ENCODE measurements at places on chromosomes 7 and 10.

DNA sequence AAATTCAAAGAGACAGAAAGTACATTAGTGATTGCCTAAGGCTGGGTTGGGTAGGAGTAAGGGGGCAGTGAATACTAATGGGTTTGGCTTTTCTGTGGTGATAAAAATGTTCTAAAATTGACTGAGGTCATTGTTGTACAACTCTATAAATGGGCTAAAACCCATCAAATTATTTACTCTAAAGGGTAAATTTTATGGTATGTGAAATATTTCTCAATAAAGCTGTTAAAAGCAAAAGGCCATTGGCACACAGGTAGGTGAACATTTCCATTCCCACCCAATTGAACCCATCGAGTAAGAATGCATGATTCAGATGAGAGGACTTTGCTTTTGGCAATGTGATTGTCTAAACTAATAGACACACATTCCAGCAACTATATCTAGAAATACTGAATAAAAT, 579.4 kb downstream of the GATA3 start:
- no peak for DNase-seq

DNA sequence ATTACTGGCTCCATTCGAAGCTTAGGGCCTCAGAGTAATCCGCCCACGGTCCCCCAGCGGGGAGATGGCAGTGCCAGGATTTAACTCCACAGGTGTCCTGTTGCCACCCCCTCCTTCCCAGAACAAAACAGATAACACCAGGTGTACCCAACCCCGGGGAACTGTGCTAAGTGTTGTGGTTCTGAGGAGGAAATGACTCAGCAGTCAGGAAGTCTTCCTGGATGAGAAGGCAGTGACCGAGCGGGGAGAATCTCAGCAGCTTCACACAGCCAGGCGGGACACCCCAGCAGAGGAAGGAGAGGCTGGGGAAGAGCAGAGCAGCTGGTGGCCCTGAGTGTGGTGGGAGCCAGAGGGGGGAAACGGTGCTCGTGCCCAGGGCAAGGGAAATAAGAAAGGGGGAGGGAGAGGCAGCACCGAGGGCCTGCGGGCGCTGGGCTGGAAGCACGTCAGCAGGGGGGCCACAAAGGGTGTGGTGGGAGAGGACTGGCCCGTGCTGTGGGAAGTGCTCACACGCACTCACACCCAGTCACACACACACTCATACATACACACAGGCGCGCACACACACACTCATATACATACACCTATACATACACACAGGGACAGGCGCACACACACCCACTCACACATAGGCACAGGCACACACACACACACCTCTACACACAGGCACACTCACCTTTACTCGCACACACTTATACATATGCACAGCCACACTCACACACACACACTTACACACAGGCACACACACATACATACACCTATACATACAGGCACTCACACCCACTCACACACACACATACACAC, 59.8 kb upstream of the CHST15 start:
- DNase-seq: peak; percentile 65

DNA sequence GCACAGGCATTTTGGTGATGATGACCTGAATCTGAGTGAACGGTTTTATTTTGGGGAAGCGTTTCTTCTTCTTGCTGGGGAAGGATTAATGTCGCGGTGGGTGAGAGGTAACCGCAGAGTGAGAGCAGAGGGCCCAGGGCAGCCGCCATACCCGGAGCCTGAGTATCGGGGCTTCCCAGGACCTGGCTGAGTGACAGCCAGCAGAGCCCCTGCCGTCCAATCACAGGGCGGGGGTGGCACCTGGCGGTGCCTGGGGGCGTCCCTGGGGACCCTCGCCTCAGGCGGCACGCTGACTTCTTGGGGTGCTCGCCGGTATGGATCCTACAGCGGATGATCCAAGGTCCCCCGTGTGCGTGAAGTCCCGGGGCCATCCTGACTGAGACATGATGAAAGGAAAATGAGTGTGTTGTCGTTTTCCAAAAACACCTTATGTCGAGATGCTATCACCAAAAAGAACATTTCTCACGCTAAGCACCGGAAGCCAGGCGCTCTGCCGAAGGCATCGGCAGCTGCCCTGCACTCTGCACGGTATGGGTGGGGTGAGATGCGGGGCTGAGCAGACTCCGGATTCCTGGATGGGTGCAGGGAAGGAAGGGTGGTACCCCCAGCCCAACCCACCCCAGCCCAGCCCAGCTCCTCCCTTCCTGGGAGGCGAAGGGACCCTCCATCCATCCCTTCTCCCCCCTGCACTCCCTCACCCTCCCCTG, 227.9 kb upstream of the SHH start:
- no peak for DNase-seq

- no peak for DNase-seq
Measured at GRCh38 chr10:74728225-74728624, 98.2 kb upstream of the KAT6B start.

GRCh38 chr10:36030516-36030915, 388.4 kb upstream of the FZD8 start:
- no peak for DNase-seq

DNA sequence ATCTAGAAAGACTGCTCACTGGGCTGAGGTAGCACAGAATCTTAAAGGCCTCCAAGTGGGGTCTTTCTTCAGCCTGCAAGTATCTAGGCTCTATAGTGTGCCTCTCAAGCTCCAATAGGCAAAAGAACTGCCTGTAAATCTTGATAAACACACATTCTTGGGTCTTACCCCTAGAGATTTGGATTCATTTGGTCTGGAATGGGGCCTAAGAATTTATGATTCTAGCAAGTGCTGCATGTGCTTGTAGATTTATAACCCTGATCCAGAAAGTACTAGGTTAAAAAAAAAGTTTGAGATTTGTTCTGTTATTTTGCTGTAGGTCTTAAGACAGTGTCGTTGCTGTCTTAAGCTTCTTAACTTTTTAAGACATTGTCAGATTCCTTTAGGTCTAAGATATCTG, 74.1 kb downstream of the RALA start:
- DNase-seq: no peak

- DNase-seq: no peak
Measured at GRCh38 chr10:71036297-71036966, 148.1 kb upstream of the PCBD1 start.

- DNase-seq: no peak
Measured at GRCh38 chr10:95604630-95605029, 43.5 kb upstream of the SORBS1 start.

GRCh38 chr10:130834170-130834569, 477.4 kb downstream of the TCERG1L start:
- DNase-seq: no peak
